ENCODE measurements at places on chromosomes 1 and 21. TPM values are rescaled to one million over a fixed set of nuclear protein-coding genes. Genes with fewer than 3 reads are reported as not detected.

Gene RAP1GAP
- 23.1 TPM for polyA plus RNA-seq

Gene EBNA1BP2
- polyA plus RNA-seq, result 81.9 TPM

Gene CLCA1
- not detected for polyA plus RNA-seq

Gene TUFT1
- 8.8 TPM for polyA plus RNA-seq

Gene KCNA3
- 0.15 TPM for polyA plus RNA-seq

Gene SPRR1B
- not detected for polyA plus RNA-seq

Gene PRELP
- polyA plus RNA-seq, result 3.9 TPM

Gene GJC2
- 1.0 TPM for polyA plus RNA-seq

Gene HES2
- 0.40 TPM for polyA plus RNA-seq

GRCh38 chr1:152111515-152111968, 3.7 kb downstream of the TCHH start:
- DNase-seq, result peak; percentile 38

DNA sequence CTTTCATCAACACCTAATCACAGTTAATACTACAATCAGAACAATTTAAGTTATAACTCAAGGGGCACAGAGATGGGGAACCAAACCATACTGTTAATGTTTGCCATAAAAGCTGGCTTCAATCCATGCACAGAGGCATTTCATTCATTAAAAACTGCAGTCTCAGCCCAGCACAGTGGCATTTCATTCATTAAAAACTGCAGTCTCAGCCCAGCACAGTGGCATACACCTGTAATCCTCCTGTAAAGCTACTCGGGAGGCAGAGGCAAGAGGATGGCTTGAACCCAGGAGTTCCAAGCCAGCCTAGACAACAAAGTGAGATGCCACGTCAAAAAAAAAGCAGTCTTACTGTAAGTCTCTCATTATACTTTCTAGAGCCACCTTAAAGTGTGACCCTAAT, 29.2 kb downstream of the ARID4B start:
- DNase-seq, result no peak

- DNase-seq, result no peak
Observed at GRCh38 chr1:116257341-116257767, 115.7 kb upstream of the ATP1A1 start.

- no peak for DNase-seq
Observed at GRCh38 chr1:27570356-27570755, 33.6 kb downstream of the AHDC1 start.

- no peak for DNase-seq
Observed at GRCh38 chr1:7076572-7076971, 291.3 kb downstream of the CAMTA1 start.

DNA sequence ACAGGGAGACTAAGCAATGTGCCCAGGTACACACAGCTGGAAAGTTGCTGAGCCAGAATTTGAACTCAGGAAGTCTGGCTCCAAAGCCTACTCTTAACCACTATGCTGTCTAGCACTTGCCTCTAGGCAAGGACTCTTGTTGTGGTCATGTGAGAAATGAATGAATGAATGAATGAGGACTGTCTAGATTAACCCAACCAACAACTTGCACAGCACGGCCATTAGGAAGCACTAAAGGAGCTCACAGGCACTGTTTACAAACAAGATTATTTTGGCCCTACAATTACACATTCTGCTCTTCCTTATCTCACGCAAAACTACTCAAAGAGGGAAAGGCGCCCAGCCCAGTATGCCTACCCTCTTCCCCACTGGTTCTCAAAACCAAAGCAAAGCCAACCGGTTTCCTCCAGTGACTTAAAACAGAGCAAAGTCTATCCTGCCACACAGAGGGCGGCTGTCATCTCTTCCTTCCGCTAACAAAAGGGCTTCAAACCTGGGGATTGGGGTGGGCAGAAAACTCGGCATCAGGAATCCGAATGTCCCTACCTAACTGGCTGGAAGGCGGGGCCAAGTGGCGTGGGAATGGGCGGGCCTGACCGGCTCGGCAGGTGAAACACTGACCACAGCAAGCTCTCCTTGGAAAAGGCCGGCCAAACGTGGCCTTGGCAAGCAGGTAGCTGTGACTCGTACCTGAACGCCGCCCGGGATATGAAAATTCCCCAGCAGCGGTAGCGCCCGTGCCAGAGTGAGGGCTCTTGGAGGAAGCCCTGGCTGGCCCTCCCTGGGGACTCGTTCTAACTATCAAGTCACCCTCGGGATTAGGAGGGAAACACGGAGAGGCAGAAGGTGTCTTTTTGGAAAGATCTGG, 948 bp downstream of the STK40 start:
- no peak for DNase-seq

DNA sequence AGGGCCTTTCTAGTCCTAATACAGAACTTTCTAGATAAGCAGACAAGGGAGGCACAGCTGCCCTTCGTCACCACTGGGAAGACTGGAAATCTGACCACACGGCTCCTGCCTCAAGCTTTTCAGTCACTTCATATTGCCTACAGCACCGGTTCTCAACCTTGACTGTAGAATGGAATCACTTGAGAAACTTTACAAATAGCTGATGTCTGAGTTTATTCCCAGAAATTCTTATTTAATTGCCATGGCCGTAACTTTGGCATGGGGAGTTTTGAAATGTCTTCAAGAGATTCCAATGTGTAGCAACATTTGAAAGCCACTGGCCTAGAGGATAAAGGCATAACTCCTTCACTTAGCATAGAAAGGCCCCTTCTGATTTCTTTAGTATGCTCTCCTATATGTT, 42.4 kb upstream of the STMN1 start:
- no peak for DNase-seq

DNA sequence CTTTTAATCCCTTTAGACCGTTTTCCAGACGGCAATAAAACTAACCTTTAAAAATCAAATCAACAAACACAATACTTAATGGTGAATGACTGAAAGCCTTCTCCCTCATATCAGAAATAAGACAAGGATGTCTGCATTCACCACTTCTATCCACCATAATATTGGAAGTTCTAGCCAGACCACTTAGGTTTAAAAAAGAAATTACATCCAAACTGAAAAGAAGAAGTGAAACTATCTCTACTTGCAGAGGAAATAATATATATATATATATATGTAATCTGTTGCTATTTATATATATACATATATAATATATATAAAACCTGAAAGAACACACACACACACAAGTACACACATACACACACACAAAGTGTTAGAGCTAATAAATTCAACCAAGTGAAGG, 100.4 kb downstream of the BRINP3 start:
- no peak for DNase-seq

- DNase-seq, result no peak
Observed at GRCh38 chr1:2926447-2927055, 94.7 kb upstream of the ACTRT2 start.

GRCh38 chr1:35269201-35269988, 886 bp downstream of the ZMYM4 start:
- peak; percentile 12 for DNase-seq

GRCh38 chr1:225843426-225843795, 33.5 kb downstream of the EPHX1 start:
- DNase-seq, result no peak

DNA sequence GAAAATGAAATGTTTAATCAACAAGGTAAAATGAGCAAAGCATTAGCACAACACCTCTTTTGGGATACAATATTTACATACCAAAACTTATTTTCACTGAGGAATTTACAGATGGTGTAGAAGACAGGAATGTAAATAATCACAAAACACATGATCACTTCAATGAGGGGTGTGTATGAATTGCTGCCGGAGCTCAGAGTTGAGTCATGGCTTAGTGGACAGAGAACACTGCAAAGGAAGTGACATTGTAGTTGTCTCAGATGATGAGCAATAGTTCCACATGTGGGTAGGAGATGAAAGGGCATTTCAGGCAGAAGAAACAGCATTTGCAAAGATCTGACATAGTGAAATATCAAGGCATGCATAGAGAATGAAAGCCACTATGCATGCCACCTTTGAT, 5.6 kb upstream of the KPRP start:
- no peak for DNase-seq

DNA sequence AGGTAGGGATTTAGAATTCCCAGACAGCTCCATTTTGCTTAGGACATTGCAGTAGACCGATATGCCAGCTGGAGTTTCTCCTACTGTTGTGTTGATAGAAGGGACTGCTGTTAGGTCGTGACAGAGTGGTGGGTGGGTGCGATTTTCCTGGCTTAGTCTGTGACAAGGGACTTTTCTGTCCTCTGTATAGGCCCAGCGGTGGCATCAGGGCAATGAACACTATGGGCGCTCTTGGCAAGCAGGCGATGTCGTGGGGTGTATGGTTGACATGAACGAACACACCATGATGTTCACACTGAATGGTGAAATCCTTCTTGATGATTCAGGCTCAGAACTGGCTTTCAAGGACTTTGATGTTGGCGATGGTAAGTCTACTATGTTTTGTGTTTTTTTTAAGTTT, 321.8 kb downstream of the ZP4 start:
- no peak for DNase-seq

GRCh38 chr21:38303300-38303699, 46.5 kb downstream of the KCNJ15 start:
- DNase-seq, result no peak

- DNase-seq, result no peak
Observed at GRCh38 chr21:23003951-23004350, 2005.7 kb downstream of the NCAM2 start.

- DNase-seq, result no peak
Observed at GRCh38 chr1:203302456-203302855, 2.9 kb upstream of the BTG2 start.

DNA sequence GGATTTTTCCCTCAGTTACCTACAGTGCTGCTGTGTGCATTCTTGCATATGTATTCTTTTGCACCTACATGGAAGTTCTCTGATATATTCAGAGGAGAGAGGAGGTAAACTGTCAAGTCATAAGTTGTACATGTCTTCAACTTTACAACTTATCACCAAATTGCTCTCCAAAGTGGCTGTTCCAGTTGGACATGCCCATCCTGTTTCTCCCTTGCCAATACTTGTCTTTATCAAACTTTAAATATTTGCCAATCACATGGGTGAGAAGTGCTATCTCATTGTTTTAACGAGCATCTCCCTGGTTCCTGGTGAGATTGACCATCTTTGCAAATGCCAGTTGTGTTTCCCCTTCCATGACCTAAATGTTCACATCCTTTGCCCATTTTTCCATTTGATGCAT, 88.2 kb downstream of the KIF26B start:
- no peak for DNase-seq

- no peak for DNase-seq
Observed at GRCh38 chr1:110309139-110309538, 30.0 kb upstream of the RBM15 start.

DNA sequence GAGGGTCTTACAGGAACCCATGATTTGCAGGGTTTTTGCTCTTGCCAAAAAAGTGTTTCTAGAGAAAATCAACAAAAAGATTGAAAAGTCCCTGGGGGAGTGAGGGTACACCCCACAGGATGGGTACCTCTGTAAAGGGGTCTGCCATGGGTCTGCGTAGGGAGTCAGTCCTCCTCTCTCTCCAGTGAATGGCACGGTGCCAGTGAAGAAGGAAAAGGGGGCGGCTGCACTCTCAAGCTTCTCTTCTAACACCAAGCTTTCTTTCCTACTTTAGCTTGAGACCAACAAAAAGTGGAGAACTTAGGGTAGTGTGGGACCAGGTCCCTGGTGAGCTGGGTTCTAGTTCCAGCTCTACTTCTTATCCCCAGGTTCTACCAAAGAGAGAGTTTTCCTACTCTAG, 87.4 kb downstream of the GLUL start:
- no peak for DNase-seq

DNA sequence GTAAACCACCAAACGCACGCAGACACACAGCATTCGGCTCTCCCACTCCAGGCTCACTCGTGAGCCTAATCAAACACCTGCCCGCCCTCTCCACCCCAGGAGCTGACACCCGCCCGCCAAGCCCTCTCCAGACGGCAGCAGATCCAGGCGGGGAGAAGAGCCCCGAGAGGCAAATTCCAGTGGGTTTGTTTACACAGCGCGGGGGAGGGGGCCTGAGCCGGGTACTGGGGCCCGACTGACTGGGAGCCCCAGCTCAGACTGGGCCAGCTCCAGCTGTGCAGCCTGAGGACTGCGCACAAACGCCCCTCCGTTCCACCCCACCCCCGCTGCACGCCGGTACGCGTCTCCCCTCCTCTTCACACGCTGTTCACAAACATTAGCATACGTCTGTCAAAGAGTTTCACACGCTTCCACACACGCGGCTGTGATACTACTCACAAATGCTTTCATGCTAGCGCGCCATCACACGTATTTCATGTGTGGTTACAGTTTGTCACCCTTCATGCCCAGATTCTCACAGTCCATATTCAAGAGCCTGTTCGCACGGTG, 1.0 kb upstream of the EFNA1 start:
- DNase-seq, result no peak

- DNase-seq, result peak; percentile 27
Observed at GRCh38 chr1:178371235-178371634, 125.5 kb downstream of the CLEC20A start.

DNA sequence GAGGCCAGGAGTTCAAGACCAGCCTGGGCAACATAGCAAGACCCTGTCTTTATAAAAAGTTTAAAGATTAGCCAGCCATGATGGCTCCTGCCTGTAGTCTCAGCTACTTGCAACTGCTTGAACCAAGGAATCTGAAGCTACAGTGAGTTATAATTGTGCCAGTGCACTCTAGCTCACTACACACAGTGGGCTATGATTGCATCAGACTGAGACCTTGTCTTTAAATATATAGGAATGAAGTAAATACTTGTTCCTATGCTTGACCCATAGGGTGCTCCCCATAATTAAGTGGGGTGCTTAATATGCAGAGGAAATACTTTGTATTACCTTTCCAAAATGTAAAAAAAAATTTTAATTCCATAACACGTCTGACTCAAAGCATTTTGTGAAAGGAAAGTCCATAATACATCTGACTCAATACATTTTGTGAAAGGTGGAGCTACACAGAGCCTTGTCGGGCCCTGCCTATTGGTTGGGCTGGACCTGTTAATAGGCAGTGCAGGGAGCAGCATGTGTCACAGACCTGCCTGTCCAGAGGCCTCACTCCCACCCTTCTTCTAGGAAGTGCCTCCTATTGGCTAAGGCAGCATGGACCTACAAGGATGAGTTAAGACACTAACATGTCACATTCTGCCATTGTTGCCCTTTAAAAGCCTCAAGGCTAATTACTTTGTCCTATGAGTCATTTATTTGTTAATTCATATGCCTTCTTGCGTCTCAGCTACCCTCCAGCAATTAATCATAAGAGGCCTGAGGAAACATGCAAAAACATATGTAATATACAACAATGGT, 33.6 kb downstream of the CD58 start:
- DNase-seq, result no peak

- DNase-seq, result no peak
Observed at GRCh38 chr21:21712748-21713520, 714.7 kb downstream of the NCAM2 start.

DNA sequence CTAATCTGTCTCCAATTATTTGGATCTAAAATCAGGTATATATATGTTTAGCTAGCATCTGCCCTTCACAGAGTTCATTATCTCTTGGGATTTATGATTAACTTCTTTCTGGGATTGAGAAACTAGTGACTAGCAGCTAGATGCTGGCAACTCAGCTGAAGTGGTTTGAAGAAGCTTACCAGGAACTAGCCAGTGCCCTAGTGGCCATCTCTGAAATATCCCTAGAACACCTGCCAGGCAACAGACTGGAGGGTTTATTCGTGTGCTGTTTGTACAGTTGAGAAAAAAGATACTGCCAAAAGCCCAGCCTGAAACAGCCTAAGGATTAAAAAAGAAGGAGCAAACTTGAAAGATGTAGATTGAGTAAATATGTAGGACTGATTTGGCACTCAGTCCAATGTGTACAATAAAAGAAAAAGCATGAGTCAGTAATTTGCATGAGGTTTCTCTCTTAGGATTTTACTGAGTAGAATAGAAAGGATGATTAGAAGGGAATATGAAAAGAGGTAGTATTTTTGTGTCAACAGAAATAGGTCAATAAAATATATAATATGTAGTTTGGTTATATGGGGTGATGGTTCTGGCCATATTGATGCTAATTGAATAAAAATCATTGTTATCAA, 1144.6 kb upstream of the ADGRL2 start:
- DNase-seq, result no peak

GRCh38 chr1:203564024-203564423, 62.6 kb upstream of the ATP2B4 start:
- DNase-seq, result no peak
